ENCODE measurements at places on chromosomes 4 and X.
A peak's percentile ranks its signal among the peaks of the same experiment; 100 is the strongest.

DNA sequence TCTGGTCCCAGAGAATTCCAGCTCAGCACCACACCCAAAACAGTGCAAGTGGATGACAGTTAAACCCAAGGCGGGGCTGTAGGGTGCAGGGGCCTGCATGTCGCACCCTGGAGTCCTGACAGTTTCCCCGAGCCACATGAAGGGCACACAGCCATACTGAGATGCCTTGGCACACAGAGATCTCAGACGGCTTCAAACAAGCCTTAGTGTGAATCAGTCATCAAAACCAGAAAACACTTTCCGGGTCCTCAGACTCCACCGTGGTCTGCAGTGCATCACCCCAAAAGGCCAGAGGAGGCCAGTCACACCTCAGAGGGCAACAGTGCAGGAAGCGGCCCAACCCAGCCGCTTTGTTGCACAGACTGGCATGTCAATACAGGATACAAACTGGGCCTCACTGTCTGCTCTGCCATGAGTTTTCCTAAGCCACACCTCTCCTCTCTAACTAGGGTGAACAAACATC is 64.6 kb upstream of the ENPP6 start:
- DNase-seq, result no peak

DNA sequence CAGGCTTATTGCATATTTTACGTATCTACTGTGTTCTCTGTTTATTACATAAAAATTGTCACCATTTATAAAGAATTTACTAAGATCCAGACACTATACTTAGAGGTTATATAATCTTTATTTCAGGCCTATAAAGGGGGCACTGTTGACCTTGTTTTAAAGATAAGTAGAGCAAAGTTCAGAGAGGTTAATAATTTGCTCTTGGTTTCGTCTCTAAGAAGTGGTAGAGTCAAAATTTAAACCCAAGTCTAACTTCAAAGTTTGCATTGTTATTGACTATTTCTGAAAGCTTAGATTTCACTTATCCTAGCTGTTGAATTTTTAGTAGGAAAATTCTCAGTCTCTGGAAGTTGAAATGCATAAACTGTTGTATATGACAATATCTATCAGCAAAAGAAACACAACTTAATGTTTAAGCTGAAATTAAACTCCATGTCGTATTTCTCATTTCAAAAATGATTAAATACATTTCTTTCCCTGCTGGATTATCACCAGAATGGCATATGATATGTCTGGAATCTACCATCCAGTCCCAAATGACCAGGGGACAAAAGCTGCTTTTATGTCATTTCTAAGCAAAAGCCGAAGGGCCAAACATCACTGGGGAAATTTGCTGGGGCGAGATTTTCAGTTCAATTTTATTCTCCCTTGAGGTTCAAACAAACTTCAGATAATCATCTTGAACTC is 138.4 kb downstream of the SLC7A11 start:
- DNase-seq, result no peak

DNA sequence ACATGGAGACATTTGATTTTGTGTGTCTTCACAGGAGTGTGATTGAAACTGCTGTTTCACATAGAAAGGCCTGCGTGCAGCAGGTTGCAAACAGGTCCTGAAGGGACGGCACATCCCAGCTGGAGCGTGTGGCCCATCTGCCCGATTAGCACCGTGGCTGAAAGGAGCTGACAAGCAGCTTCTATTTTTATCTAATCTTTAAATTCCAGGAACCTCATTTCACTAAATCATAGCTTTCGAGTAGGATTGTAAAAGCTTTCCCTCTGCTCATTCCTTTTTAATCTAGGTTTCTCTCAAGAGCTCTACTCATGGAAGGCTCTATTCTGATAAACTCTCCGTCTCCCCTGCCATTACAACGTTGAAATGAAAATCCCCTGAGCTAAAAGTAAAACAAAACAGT is 106.8 kb downstream of the FSTL5 start:
- DNase-seq, result no peak

DNA sequence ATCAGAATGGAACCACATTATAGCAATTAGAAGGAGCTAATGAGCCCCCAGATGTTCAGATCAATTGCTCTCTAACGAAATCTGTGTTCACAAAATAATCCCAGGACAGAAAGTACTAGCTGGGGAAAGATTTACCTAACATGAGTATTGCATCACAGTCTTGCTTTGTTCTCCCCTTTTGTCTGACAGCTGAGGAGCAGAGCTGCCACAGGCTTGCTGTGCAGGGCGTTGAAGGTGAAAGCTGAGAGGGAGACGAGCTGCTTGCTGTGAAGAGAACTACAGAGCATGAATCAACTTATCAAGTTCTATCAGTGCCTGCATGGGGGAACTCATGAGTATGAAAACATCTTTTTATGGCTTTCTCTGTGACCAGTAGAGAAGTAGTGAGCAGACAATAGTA is 441.2 kb downstream of the CENPC start:
- no peak for DNase-seq

GRCh38 chr4:135497563-135498152 is 1296.1 kb upstream of the PABPC4L start:
- DNase-seq, result no peak

GRCh38 chr4:109462297-109462696 is 28.7 kb downstream of the SEC24B start:
- DNase-seq, result no peak

GRCh38 chrX:13855689-13856450 is 39.0 kb upstream of the GPM6B start:
- no peak for DNase-seq

- no peak for DNase-seq
These were observed 81.8 kb downstream of the MID1IP1 start for GRCh38 chrX:38882894-38883626.

DNA sequence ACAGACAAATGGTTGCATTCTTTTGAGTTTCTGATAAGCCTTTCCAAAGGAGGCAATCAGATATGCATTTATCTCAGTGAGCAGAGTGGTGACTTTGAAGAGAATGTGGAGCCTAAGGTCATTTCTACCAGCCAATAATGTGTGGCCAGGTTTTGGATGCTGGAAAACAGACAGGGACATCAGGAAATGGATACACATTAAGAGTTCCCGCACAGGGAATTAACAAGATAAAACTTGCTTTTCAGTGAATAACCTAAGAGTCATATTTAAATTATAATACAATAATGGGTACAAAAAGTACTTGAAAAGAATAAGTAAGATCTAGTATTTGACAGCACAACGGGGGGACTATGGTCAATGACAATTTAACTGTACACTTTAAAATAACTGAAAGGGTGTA is 492.3 kb upstream of the FAM241A start:
- DNase-seq, result no peak

- DNase-seq, result no peak
These were observed 112.4 kb upstream of the ELOVL6 start for GRCh38 chr4:110310795-110311194.

GRCh38 chr4:53605783-53606182 is 14.5 kb upstream of the LNX1 start:
- no peak for DNase-seq

- DNase-seq, result peak; percentile 56
These were observed 40.4 kb downstream of the ENPEP start for GRCh38 chr4:110516106-110516922.

- no peak for DNase-seq
These were observed 130.7 kb downstream of the SLC4A4 start for GRCh38 chr4:71469541-71469940.

DNA sequence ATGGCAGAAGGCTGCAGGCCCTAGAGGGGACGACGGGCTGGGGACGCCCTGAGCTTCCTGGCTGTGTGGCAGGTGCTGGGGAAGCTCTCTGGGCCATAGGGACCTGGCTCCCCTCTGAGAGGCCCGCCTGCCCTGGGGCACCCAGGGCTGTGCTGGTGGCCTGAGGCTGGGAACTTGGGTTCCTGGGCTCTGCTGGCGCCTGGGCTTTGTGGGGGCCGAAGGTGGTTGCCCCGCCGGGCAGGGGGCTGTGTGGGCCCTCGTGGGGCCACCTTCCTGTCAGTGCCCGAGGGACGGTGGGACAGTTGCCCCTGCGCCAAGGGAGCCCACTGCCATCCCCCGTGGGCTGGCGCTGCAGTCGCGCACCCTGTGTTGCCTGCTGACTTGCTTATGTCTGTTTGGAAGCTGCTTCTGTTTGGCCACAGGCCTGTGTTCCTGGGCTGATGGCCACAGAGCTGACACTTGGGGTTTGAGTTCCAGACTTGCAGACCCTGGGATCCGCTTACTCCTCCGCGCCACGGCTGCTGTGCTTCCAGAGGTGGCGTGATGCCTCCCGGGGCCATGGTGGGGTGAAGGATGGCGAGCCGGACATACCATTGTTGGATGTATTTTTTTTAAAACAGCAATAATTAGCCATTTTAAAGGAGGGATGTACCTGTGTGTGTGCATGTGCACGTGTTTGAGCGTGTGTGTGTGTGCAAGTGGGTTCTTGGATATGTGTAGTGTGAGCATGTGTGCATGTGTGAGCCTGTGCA is 8.5 kb downstream of the NAT8L start:
- no peak for DNase-seq

DNA sequence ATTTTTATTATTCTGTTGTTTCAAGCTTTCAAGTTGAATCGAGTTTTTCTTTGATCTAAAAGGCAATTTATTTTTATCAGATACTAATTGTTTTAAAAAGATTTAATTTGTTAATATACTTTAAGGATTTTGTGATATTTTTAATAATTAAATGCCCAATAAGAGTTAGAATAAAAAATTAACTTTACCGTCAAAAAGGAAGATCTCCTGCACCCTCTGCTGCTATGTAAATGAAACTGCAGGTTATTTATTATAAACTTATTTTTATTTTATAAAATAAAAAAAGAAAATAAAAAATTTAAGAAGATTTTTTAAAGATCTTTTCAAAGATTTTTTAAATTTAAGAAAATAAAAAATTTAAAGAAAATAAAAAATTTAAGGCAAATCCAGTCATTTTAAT is 166.1 kb downstream of the CCSER1 start:
- no peak for DNase-seq

DNA sequence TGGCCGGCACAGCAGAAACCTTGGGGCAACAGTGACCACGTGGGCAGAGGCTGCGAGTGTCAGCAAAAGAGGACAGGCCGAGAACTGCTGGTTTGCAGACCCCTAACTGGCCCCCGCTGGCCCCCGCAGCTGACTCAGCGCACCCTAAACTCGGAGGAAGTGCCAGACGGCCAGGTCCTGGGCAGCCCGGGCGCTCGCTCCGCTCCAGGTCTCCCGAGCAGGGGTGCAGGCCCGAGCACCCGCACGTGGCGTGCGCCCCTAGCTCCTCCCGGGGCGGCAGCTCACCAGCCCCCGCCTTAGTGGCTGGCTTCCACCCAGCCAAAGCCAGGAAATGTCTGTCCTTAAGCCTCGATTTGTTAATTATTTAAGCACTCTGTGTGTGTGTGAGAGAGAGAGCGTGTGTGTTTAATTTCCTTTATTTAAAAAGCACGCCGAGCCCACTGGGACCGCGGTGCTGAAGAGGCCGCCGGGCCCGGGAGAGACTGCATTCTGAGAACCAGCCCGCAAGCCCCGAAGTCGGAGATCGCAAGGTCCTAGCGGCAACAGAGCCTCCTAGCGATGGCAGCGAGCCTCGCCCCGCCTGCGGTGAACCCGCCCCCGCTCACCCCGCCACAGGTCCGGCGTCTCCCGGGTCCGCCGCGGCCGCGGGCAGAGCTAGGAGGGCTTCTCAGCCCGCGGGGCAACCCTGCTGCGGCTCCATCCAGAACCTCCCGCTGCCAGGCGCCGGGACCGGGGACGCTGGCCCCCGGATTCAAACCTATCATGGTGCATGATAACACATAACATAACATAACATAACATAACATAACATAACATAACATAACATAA is 45.9 kb upstream of the CDKN2AIP start:
- DNase-seq, result peak; percentile 56

- no peak for DNase-seq
These were observed 645 bp downstream of the APLN start for GRCh38 chrX:129653971-129654651.

DNA sequence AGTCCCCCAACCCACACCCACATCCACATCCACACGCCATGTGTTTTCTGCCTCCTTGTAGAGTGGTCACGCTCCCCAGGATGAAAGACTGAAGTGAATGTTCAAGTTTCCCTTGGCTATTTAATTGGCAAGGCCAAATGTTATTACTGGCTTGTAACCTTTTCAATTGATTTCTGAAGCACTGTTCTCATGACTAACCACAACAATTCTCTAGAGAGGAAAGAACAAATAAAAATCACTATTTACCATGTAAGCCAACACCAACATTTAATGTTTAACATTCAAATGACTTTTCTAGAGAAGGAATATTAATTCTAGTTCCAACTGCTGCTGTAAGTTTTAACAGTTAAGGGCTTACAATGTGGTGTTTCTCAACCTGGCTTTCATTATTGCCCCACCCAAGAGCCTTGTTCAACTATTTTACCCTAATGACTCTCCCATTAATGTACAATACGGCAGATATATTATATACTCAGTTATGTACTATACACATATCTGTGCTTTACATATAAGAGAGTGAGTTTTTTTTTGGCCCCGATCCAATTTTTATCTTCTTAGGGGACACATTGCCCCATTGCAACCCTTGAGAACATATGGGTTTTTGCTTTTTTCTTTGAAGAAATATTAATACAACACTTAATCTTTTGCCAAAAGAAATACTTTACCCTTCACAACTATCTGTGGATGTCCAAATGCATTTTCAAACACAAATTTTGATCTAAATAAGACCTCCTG is 46.5 kb downstream of the RELL1 start:
- DNase-seq, result no peak

GRCh38 chr4:90030953-90031352 is 96.2 kb upstream of the CCSER1 start:
- DNase-seq, result no peak

GRCh38 chr4:55524844-55525571 is 21.7 kb downstream of the CLOCK start:
- DNase-seq, result no peak

GRCh38 chr4:1472911-1473518 is 66.8 kb upstream of the NKX1-1 start:
- DNase-seq, result no peak

- DNase-seq, result no peak
These were observed 385.2 kb upstream of the FAT1 start for GRCh38 chr4:187108845-187109244.

- no peak for DNase-seq
These were observed 6.0 kb upstream of the CCKAR start for GRCh38 chr4:26496207-26496783.

- no peak for DNase-seq
These were observed 12.0 kb downstream of the RFC1 start for GRCh38 chr4:39354254-39354552.

DNA sequence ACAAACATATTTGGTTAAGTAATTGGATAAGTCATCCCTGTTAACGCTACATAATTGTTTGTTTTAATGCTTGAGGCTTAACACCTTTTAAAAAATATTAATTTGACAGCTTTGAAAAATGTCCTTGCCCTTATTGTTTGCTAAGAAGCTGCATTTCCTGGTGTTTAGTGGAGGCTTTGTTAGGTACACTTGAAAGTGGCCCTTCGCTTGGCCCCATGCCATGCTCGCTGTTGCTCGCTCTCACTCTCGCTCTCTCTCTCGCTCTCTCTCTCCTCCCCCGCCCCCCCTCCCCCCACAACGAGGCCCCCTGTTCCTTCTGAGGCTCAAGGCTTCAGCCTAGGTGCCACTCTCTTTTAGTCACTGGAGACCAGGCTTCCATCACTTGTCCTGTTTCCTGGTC is 139.6 kb downstream of the DCLK2 start:
- no peak for DNase-seq

GRCh38 chrX:71510161-71510560 is 22.7 kb upstream of the OGT start:
- no peak for DNase-seq

Data from stimulated activated CD4-positive, alpha-beta T cell treated with anti-CD3 and anti-CD28 coated beads, Interleukin-2, amount 100 ng/mL, for 4 hours (primary cell).